ENCODE measurements at places on chromosomes 5 and 9.

- no peak for DNase-seq
Observed at GRCh38 chr5:72991394-72991793, 35.6 kb downstream of the FCHO2 start.

DNA sequence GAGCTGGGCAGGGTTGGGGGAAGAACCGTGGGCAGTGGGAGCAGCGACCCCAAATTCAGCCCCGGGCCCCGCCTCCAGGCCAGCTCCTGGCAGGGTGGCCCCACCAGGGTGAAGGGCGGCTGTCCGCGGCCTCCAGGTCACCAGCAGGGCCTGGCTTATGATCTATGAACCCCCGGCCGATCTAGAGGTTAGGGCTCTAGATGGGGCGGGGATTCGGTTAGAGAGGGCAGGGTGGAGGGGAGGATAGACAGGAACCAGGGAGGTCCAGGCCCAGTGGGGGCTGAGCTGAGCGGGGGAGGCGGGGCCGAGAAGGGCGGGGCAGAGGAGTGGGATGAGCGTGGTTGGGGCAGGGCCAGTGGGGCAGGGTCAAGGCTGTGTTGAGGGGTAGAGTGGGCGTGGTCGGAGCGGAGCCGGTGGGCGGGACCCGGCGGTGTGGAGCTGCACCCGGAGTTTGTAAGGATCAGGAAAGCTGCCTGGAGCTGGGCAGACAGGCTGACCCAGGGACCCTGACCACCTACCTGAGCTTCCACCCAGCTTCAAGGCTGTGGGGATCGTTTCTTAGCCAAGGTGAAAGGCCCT, 29.3 kb upstream of the OBP2B start:
- peak; percentile 20 for DNase-seq

DNA sequence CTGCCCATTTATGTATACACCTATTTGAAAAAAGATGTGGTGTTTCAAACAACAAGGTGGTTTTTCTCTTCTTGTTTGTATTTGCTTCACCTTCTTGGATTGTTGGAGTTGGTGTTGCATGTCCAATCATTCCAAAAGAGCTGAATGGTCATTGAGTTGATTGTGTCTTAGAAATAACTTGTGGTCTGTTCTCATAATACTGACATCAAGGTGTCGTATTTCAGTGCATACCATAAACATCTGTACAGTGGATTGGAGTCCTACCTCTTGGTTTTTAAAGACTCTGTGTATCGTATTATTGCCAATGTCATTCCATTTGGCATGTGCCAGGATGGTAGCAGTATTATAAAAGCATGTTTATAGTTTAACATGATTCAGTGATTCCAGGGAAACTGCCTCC, 73.2 kb downstream of the TRIO start:
- no peak for DNase-seq

DNA sequence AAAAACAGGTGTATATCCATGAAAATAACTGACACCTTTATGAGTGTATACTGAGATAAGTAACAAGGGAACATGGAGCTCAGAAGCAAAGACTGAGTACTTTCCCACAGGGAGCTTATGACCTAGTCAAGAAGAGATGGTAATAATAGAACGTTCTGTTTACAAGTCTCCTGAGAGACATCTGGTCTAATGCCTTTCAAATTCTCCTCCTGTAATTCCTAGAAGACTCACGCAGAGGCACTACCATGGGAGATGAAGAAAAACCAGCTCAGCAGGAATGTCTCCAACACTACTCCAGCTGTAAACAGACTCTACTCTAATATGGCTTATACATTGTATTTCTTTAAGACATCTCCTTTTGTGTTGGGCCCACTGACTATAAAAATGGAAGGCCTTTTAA, 503.6 kb upstream of the TUSC1 start:
- no peak for DNase-seq
